ENCODE measurements at places on chromosomes 1 and 21.

- DNase-seq: no peak
Observed at GRCh38 chr1:236082526-236082925, 17.6 kb upstream of the NID1 start.

- no peak for DNase-seq
Observed at GRCh38 chr1:92752719-92753118, 32.2 kb downstream of the EVI5 start.

GRCh38 chr1:92484472-92485380 lies 2.0 kb downstream of the GFI1 start:
- no peak for DNase-seq

DNA sequence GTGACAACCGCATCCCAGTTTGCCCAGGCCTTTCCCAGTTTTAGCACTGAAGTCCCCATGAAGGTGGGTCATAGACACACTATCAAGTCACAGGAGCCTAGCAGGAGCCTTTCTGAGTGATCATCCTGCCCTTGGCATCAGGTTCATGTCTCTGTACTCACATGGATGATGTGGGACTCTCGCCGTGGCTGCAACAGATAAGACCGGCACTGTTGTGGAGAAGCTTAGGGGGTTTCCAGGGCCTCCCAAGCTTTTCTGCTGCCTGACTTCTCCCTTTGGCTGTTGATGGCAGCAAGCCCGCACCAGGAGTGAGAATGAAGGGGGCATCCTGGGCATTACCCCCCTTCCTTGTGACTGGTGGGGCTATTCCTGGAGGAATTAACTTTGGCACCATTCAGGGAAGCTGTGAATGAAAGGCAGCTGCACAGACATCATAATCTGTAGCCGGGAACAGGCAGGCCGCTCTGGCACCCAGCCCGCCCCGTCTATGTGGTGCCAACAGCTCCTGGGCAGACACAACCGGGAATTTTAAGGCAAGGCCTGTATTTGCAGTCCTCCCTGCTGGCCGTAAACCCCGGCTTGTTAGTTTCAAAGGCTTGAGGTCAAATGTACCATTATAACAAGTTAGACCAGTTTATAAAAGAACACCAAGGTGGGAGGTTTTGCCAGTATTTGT lies 148.6 kb downstream of the HUNK start:
- no peak for DNase-seq

DNA sequence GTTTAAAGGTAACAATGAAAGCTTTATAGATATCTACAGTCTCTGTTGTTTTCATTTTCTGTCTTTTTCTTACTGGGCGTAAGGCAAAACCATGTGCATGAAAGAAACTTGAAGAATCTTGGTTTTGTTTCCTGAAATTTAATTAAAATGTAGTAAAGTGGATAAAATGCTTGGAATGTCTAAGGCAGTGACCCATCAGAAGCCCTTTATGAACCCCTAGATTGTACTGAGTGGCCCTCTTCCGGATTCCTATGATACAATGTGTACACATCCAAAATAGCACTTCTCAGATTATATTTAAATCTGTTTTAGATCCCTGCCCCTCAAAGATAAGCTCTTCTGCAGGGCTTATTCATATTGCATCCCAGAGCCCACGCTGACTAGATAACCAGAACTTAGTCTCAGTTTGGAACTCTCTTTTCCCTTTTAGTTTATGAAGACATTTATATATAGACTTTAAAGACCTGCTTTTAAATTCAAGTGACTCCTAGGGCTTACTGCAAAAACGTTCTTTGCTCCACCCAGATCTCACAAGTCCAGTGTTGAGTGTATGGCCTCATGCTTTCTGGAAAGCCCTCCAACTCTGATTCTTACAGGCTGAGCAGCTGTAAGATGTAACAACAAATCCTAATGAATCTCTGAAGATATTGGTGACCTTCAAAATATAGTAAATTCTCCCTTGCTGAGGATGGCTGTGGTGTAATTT lies 142.9 kb downstream of the LRRC7 start:
- DNase-seq: no peak

DNA sequence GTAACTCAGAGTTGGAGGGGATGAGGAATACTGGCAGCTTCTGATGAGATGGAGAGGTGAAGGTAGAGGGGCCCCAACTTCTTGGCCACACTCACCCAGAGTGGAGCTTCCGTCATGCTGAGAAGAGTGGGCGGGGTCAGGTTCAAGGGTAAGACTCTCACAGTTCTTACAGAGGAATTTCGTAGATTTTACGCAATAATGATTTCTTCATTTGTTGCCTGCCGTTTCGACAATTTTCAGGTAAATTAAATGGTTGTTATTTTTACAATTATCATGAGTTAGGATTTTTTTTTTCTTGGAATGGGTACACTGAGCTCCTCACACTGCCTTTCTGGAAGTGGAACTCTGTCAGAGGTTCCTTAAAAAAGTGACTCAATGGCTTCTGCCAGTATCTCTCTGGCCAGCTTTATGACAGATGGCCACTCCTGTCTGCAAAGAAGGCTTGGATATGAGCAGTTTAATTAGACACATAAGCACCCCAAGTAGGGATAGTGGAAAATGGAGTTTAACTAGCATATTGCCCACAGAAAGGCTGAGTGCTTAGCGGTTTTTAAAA lies 13.8 kb upstream of the NLRP3 start:
- no peak for DNase-seq

DNA sequence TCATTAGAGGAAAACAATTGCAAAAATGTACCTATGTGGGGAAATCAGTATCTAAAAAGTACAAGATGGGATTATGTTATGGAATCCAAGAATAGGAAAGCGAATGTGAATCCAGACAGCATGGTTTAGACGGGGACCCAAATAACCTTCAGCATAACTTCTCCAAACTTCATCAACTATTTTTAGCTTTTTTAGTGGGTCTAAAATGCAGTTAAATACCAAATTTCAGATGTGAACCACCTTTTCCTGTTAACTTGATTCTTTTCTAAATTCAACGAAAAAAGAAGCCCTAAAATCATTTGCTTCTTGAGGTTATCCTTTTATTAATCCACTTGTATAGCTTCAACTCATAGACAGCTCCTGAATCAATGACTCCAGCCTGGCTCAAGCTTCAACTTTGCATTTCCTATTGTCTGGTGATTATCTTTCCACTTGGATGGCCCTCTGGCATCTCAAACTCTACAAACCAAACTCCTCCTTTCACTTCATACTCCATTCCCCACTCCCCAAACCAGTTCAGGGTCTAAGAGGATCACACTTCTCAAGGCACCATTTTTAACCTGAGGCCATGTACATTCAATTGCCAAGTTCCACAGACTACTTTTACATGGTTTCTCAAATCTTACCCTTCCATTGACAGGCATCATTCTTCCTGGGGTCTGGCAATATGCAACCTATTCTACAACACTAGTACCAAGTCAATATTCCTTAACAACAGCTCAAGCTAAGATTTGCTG lies 7.4 kb downstream of the ERRFI1 start:
- DNase-seq: no peak

GRCh38 chr1:27388337-27389005 lies 4.0 kb upstream of the GPR3 start:
- peak; percentile 10 for DNase-seq

GRCh38 chr1:212070720-212071302 lies 35.3 kb downstream of the DTL start:
- no peak for DNase-seq

DNA sequence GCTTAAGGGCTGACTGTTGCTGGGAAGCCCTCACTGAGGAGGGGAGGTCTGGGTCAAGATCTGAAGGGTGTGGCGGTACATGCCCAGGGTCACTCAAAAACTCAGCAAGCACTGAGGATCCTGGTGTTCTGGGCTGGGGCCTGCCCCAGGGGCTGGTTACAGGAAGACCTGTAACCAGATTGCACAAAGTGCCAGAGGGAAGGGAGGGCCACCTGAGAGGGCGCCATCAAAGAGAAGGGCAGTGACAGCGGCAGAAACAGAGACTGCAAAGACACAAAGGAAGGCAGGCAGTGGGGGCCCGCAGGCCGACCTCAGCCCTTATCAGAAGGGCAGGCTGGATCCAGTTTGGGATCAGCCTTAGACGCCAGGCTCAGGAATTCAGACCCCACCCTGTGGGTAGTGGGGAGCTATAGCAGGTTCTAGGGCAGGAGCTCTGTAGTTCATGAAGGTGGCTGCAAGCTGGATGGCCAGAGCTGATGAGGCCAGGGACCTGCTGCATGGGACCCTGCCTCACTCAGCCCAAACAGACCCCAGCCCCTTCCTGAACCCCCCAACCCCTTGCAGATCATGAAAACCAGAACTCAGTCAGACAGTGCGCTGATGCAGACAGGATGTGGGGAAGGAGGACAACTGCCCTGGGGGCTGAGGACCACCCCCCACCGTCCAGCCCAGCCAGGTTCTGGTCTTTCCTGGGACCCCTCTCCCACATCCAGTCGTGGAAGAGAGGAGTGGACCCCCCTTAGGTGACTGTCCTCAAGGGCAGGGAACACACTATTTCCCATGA lies 3.9 kb downstream of the SH2D5 start:
- no peak for DNase-seq

DNA sequence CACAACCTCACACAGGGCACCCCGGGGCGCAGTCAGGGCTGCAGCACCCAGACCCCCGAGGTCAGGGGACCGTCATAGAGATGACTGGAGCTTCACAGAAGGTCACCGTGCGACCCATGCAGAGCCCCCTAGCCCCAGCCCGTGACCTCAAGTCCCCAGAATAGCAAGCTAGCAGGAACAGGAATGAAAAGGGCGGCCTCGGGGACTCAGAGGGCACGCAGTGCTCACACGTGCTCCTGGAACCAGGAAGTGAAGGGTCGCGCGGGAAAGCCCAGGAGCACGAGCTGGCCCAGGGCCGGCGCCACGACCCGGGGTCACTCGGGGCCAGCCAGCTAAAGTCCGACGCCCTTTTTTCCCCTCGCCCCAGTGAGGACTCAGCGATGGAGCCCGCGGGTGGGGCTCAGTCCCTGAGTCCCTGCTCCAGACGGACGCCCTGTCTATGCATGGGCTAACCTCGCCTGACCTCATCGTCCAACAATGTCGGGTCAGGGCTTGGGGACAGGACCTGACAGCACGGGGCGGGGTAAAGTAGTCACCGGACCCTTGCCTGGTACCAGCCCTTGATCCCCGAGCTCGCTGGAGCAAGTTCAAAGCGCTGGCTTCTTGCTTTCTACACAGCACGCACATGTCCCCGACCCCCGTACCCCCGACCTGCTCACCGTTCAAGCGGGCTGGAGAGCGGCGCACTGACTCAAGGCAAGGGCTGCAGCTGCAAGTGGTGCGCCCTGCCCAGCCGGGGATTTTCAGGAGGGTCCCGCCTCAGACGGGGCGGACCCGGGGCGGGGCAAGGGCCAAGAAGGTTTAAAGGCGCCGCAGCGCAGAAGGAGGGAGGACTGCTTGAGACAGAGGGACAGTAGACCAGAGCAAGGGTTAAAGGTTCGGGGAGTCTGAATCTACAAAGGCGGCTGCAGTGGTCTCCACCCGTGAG lies at the start of gene TAGLN2:
Gene TAGLN2 (minus strand): TSS at position 717 of the 928 bp plus-strand sequence. CDS start 4,998 bp downstream, outside the sequence.
- peak; percentile 62 for DNase-seq

DNA sequence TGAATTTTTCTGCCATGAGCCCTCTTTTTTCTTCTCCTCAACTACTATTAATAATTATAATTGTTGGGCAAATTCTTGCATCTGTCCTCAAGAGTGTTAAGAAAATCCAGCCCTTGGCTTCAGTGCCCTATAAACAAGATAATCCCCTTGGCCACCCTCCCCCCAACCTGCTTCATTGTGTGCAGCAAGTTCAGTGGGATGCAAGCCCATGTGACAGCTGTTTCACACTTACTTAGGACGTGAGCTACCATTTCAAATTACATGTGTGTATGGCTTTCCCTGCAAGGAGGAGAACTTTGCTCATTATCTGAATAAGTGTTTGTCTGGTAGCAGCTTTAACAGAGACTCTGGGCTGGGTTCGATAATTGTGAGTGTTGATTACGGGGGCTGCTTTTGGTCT lies 276.2 kb downstream of the CACNA1E start:
- DNase-seq: no peak

DNA sequence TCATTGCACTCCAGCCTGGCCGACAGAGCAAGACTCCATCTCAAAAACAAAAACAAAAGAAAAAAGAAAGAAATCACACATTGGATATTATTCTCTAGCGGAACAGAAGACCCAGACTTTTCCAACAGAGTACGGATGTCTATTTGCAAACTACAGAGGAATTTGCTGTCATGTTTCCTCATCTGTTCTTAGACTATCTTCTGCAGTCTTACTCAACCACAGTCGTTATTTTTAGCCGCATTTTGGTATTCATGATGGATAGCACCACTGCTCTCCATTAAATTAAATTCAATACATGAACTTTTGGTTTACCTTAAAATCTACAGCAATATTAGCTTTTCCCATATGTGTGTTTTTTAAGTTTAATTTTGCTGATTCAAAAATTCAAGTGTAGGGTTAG lies 14.2 kb upstream of the HEATR1 start:
- DNase-seq: no peak

DNA sequence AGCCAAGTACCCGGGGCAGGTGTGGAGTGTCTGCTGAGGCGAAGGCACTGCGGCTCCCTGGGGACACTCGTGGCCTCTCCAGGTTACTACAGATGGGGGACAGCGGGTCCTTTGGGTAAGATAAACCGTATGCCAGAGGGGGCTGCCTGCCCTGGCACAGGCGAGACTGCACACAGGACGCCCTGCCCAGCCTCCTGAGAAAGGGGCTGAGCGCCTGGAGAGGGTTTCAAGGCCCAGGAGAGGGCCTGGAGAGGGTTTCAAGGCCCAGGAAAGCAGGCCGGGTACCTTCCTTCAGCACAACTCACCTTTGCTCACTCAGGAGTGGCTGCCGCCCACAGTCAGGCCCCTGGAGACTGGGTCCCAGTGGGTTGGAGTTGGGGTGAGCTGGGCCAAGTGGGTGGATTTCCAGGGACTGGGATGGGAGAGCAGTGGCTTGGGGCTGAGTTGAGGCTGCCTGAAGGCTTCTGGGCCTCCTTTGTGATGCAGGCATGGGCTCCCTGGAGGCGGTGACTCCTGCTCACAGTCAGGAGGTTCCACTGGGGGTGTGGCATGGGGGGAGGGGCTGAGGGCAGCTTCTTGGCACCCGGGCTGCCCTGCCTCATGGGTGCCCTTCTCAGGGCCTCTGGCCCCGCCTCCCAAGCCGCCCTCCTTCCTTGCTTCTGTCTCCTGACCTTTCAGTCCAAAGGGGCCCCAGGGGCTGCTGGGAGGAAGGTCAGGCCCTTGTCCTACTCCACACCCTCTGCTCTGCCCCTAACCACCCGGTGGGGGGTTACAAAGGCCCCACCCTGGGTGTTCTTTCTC lies at the start of gene MMEL1:
Gene MMEL1 (minus strand): TSS at position 456 of the 801 bp plus-strand sequence. CDS start 3,532 bp downstream, outside the sequence.
- no peak for DNase-seq

- DNase-seq: no peak
Observed at GRCh38 chr1:88194542-88194941, 489.5 kb upstream of the PKN2 start.

DNA sequence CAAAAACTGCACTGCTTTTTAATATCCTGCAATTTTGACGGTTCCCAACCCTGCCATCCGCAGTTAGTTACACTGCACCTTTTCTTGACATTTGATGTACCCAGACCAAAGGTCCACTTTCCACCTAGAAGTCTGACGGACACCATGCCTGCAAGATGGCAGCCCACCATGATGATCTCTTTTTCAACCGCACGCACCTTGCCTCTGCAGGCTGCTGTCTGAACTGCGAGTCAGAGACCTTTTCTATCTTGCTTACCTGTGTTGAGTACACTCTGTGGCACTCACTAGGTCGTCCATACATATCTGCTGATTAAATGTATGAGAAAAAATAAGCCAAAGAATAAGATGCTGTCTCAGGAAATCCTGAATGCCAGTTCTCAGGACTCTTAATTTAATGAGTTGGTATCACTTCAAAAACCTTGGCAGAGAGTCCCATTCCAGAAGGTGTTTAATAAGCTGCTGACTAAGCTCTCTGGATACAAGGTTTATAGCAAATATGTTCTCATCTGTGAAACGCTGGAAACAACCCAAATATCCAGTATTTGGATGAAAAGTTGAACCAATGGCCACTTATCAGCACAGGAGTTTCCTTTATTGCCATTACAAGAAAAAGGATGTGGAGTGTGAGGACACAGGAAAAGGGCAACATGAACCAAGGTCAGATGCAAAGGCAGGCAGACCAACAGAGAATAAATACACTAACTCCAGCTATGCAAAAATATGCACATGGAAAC lies 37.9 kb downstream of the GNG12 start:
- DNase-seq: no peak
